Aorta (tissue), 5 donors: ENCODE measurements at places on chromosomes 3 and 15. TPM values are rescaled to one million over a fixed set of nuclear protein-coding genes. Genes with fewer than 3 reads are reported as not detected.

FMN1 gene
- 18.4 TPM for total RNA-seq

SPINK8 gene
- total RNA-seq = not detected

DUOX1 gene
- total RNA-seq = 4.5 TPM

SOX2 gene
- total RNA-seq = 0.24 TPM

ECE2 gene
- total RNA-seq = not detected

PRSS50 gene
- not detected for total RNA-seq

CNTN3 gene
- 9.8 TPM for total RNA-seq

TM4SF1 gene
- 213 TPM for total RNA-seq

ATP13A5 gene
- total RNA-seq = not detected

CRBN gene
- 68.5 TPM for total RNA-seq

BFSP2 gene
- total RNA-seq = not detected

FBLN2 gene
- total RNA-seq = 117 TPM

EFL1 gene
- total RNA-seq = 14.7 TPM

OCA2 gene
- total RNA-seq = 4.0 TPM

CTDSPL gene
- total RNA-seq = 45.3 TPM

ZBBX gene
- not detected for total RNA-seq

LRRC28 gene
- total RNA-seq = 22.7 TPM

ST8SIA2 gene
- total RNA-seq = not detected

GABRG3 gene
- not detected for total RNA-seq

CHRNA5 gene
- total RNA-seq = 1.6 TPM

ADAMTS7 gene
- 23.9 TPM for total RNA-seq

SAMMSON gene
- total RNA-seq = 14.7 TPM

RGMA gene
- total RNA-seq = 50.3 TPM

DYNLT2B gene
- 4.7 TPM for total RNA-seq

C2CD4A gene
- total RNA-seq = 0.19 TPM

PXYLP1 gene
- 19.2 TPM for total RNA-seq

SCAANT1 gene
- not detected for total RNA-seq

GRAMD2A gene
- 1.5 TPM for total RNA-seq

ISLR gene
- 102 TPM for total RNA-seq

CYP1A2 gene
- total RNA-seq = not detected

CEP63 gene
- 29.7 TPM for total RNA-seq

ANAPC13 gene
- total RNA-seq = 38.7 TPM

C3orf49 gene
- not detected for total RNA-seq

KCTD6 gene
- 7.9 TPM for total RNA-seq

TTC23 gene
- total RNA-seq = 33.6 TPM

LRRC2 gene
- 8.8 TPM for total RNA-seq

TARS3 gene
- 20.6 TPM for total RNA-seq

SIDT1 gene
- total RNA-seq = 1.8 TPM

RTP1 gene
- total RNA-seq = 0.16 TPM

SLC28A1 gene
- 4.1 TPM for total RNA-seq

UTS2B gene
- 0.42 TPM for total RNA-seq

CELSR3 gene
- total RNA-seq = 1.3 TPM

FETUB gene
- total RNA-seq = not detected

COLQ gene
- total RNA-seq = 18.7 TPM

GP5 gene
- total RNA-seq = 0.19 TPM

EFHB gene
- 0.81 TPM for total RNA-seq

TYRO3 gene
- 6.0 TPM for total RNA-seq

LDHAL6B gene
- not detected for total RNA-seq

RASGRP1 gene
- 3.1 TPM for total RNA-seq

RETNLB gene
- total RNA-seq = not detected
